ENCODE measurements at places on chromosomes 1 and 21. TPM values are rescaled to one million over a fixed set of nuclear protein-coding genes. Genes with fewer than 3 reads are reported as not detected.

The DIRAS3 gene
- 0.14 TPM for polyA plus RNA-seq

The FCRL5 gene
- polyA plus RNA-seq: 0.03 TPM

GRCh38 chr21:27700974-27701614 is 734.2 kb upstream of the ADAMTS5 start:
- DNase-seq: peak; percentile 45

DNA sequence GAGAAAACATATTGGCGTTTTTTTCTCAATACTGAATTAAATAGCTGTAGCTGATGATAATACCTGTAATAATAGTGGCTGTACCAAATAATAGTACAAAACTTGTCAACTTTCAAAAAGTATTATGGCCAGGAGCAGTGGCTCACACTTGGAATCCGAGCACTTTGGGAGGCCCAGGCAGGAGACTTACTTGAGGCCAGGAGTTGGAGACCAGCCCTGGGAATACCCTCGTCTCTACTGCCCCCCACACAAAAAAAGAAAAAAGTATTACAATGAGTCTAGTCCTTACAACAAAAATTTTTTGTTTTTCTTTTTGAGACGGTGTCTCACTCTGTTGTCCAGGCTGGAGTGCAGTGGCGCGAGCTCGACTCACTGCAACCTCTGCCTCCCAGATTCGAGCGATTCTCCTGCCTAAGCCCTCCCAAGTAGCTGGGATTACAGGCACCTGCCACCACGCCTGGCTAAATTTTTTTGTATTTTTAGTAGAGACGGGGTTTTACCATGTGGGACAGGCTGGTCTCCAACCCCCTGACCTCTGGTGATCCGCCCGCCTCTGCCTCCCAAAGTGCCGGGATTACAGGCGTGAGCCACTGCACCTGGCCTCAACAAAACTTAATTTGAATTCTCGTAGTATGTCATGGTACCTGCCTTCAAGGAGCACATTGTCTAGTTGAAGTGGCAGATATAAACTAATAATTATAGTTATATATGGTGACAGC is 1.4 kb downstream of the RBBP4 start:
- no peak for DNase-seq

DNA sequence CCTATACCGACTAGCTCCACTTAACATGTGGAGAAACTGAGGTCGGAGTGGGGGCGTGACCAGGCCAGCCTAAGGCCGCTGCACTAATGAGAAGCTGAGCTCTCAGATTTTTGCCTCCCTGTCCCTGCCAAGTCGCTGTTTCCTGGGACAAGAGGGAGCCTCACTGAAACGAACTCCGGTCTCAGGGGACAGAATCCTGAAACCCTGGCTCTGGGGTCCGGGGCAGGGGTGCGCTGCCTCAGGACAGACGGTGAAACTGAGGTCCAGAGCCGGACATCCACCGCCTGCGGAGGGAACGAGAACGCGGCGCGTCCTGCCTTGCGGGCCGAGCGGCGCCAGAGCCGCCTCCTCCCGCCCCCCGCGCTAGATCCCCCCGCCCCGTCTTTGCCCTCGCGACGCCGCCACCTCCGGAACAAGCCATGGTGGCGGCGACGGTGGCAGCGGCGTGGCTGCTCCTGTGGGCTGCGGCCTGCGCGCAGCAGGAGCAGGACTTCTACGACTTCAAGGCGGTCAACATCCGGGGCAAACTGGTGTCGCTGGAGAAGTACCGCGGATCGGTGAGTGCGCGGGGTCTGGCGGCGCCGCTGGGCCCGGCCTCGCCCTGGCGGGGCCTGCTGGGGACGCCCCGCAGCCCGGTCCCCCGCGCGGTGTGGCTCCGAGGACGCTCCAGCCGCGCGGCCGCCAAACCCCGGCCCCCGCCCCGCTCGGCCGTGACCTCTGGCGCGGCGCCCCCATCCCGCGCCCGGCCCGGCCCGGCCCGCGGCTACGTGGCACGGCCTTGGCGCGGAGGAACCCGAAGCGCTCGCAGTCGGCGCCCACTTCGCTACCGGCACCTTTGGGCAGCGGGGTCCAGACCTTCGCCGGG is at the start of gene GPX7:
Gene GPX7 (plus strand): TSS at position 381 of the 865 bp plus-strand sequence. CDS start 39 bp downstream, at position 420.
- DNase-seq: no peak
